ENCODE measurements at places on chromosomes 7 and 10.
A peak's percentile ranks its signal among the peaks of the same experiment; 100 is the strongest.

GRCh38 chr10:75827587-75828021 is 396.2 kb downstream of the LRMDA start:
- DNase-seq: no peak

DNA sequence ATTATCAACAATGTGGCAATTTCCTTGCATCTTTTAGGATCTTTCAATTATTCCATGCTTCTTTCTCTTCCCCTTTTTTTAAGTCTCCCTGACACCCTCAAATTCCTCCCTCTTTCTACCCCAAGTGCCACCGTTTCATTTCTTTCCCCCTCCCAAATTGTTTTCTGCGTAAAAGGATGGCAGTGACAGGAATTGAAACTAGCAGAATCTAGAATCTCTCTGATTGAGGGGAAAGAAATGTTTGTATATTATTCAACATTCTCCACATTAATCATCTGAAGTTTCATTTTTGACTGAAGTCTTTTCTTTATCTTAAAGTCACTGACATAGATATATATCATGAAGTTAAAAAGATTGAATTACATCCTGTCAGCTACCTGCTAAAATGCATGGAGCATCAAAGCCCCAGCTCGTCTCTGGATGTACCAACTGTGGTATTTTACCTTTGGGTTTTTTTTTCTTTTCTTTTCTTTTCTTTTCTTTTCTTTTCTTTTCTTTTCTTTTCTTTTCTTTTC is 633.5 kb downstream of the SORCS3 start:
- no peak for DNase-seq

DNA sequence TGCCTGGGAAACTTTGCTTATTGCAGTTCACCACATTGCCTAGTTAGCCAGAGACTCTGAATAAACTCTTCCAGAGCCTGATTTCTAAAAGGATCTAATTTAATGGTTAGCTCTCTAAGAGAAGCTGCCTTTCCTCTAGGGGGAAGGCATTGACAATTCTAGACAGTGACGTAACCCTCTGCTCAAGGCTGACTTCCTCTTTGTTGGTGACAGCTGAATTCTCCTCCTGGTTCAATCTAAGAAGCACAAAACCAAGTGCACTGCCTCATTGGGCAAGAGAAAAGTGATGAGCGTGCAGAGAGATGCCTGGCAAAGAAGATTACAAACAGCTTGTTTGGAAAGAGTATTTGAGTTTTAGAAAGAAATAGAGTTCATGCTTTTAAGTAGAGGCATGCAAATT is 102.7 kb downstream of the MACC1 start:
- peak; percentile 12 for DNase-seq

- DNase-seq: peak; percentile 29
Observed at GRCh38 chr10:48243487-48243886, 31.0 kb downstream of the FRMPD2 start.

DNA sequence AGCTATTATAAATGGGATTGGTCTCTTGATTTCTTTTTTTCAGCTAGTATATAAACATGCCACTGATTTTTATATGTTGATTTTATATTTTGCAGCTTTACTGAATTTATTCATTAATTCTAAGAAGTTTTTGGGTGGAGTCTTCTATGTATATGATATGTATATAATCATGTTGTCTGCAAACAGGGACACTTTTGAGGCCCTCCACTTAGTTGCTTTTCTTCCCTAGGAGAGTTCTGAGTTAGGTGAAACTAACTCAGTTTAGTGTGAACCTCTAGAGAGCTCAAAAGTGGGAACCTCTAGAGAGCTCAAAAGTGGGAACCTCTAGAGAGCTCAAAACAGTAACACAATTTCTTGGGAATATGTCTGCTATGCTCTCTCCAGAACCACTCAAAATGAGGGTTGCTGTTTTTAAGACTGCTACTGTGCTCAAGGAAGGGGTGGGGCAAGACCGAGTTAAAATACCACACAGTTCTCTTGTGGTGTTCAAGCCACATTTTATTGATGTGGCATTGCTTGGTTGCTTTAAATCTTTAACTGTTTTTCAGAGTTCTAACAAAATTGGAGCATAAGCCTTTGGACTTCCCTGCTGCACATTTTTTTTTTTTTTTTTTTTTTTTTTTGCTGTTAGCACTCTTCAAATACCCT is 13.2 kb downstream of the CCDC7 start:
- no peak for DNase-seq

DNA sequence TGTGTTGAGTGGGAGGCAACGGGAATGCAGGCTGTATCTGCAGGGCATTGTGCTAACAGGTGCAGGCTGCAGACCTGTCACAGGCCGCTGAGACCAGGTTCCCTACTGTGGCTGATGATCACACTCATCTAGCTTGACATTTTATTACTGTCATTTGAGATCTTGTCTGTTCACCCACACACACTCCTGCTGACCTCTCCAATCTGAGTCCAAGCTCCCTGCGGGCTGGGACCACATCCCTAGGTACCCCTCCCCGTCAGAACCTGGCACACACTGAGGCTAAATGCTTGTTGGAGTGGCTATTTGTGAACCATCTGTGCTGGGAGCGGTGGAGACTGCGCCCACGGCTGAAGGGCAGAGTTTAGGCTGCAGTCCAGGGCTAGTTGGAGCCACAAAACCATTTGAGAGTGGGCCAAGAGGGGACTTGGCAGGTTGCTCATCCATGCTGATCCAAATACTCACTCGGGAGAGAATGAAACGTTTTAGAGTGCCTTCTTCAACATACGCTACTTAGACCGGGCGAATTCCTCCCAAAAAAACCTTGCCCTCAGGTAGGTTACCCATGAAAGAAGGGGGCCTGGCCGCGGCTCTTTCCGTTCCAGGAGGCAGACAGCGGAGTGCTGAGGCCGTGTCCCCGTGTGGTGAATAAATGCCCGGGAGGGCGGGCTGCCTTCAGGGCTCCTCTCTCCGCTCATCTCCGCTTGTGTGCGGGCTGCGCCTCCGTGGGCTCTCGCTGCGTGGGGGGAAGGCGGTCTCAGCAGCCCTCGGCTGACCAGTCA is 164.4 kb downstream of the RGS10 start:
- DNase-seq: peak; percentile 91

- DNase-seq: no peak
Observed at GRCh38 chr10:50809596-50809995, 69.9 kb downstream of the ASAH2B start.

DNA sequence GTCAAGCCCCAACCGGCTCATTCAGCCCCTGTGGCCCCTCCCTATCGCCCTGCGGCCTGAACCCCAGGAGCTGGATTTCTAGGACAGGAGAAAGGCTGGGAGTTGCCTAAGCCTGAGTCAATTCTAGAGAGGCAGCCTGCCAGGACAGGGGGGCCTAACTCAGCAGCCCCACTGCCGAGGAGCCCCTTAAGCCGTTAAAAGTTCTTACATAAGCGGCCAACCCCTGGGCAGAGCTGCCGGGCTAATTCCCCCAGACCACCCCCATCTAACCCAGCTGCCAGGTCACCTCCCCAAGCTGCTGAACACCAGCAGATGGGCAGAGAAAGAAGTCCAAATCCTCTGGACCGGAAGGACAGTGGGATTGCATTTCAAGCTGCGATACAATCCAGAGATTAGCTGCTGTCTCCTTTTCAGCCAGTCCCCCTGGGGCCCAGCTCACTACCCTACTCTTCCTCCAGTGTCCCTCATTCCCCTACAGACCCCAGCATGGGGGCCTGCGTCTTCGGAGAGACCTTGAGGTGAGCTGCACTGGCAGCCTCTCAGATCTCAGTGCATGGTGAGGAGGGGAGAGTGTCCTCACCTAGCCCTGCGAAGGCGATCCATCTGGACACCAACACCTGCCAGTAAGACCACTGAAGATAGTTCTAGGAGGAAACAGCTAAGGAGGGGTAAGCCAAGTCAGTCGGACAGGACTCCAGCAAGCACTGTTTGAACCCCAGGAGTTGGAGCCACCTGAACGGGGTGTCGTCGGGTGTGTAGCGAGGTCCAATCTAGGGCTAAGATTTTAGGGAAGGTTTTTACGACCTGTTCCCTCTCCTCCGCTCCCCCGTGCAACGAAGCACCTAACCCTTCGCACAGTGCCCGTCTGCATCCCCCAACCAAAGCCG is 830 bp downstream of the IMPDH1 start:
- DNase-seq: peak; percentile 47

DNA sequence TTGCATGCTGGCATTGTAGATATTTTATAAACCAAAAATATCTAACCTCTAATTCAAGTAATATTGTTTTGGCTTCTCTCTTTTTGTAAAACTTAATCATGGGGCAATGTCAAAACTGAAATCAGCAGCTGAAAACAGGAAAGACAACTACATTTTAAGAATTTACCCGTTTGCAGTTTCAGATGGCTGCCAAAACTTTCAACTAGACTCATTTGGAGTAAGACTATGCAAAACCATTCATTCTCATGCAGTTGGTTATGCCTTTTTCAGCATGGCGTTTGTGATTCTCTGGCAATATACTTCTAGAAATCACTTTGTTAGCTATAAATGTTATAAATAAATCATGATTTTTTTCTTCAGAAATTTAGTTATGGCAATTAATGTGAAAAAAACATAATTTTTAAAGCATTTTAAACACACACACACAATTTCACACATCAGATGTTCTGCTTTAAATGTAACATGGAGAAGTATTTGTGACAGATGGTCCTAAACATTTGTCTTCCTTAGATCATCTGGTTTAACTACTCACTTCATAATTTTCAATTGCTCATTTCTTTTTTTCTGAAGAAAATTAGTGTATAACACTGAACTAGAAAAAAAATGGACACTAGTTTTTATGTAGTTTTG is 116.4 kb downstream of the ITGB8 start:
- DNase-seq: no peak

- DNase-seq: peak; percentile 30
Observed at GRCh38 chr7:124566583-124566982, 199.0 kb downstream of the GPR37 start.

DNA sequence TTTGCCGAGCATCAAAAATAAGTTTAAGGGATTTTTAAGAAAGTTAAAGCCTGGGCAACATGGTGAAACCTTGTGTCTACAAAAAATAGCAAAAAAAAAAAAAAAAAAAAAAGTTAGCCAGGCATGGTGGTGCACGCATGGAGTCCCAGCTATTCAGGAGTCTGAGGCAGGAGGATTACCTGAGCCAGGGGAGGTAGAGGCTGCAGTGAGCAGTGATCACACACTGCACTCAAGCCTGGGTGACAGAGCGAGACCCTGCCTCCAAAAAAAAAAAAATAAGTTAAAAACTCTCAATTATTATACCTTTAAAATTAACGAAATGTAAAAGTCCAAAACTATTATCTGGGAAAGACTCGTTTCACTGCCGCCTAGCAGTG is 35.0 kb upstream of the DAGLB start:
- DNase-seq: no peak

DNA sequence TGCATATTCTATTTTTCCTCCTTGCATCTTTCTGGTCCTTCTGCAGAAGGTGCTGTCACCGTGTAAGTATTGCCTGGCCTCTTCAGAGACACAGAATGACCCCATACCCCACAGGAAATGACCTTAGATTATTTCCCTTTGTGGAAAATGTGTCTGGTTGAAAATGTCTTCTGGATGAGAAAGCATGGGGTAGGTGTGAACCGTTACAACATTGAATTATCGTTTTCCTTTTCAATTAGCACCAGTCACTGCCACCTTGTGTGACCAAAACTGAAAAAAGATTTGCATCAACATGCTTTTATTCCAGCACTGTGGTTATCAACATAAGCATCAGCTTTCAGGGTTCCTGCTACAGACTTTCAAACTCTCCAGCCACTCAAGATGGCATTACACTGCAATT is 58.0 kb upstream of the CELF2 start:
- no peak for DNase-seq

- no peak for DNase-seq
Observed at GRCh38 chr7:1339611-1340010, 106.9 kb downstream of the UNCX start.

DNA sequence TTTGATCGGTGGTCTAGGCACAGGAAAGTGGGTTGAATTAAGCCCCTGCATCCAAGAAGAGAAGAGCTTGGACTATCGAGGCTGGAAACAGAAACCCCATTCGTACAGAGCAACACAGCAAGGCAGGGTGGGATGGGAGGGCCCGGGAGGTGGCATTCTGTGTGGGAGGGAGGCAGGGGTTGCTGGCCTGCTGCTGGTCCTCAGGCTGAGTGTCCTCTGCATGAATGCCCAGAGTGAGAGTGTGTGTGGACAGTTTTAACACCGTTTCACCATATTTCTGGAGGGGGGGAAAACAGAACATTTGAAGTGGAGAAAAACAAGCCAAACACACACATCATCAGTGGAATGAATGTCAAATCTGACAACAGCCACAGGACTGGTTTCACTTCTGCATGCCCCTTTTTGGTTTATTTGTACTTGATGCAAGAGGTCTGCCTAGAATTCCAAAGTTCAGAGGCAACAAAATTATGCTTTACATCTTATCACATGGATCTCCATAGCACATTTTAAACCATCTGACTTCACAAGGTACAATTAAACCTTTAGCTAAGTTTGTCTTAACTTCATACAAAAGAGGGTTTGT is 11.1 kb upstream of the ENO4 start:
- DNase-seq: peak; percentile 59

DNA sequence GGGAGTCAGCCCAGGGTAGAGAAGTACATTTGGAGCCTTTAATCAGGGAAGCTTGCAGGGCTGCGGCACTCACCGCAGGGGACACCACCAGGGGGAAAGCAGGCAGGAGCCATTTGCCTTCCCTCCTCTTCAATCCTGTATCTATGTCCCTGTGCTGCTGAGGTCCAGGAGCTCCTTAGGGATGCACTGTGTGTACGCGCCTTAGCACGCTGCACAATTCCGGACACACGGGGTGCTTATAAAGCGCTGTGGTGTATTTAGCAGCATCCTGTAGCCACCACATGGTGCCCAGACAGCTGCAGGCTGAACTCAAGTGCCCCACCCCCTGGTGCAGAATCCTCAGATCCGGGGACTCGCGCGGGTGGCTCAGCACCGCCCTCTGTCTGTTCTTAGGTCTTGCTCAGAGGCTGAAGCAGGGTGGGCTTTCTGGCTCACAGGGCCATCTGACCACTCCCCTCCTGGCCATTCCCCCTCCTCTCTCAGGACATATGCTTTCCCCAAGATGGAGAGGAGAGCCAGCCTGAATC is 421.4 kb downstream of the SDK1 start:
- peak; percentile 97 for DNase-seq

- DNase-seq: no peak
Observed at GRCh38 chr10:58424176-58424575, 39.0 kb downstream of the TFAM start.

DNA sequence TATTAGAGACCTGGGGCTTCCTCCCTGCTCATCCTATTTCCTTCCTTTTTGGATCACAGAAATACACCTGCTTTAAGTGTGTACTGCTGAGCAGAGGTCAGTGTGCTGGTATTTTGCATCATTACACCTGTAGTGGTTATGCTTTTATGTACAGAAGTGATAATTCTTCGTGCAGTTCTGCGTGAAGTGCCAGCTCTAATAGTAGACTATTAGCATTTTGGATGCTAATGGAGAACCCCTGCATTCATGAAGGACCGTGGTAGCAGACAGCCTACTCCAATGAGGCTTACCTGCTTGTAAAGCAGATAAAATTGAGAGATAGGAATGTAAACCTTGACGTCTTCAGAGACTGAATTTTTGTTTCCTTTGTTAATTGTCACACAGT is 114.3 kb downstream of the CDK14 start:
- no peak for DNase-seq

DNA sequence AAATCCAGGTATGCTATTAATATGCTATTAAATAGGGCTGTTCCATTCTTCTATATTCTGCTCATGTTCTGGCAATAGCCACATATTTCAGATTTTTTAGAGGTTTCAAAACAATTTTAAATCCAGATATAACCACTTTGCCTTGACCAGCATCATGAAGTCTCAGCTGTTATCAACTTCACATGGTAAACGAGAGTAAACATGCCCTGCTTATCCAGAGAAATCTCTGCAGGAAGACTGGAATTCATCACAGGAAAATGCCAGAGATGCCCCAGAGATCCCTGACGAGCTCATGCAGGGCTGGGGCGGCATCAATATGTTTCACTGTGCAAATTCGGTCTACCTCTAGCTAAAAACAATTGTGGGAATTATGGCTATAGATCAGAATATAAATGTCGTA is 126.5 kb downstream of the FANK1 start:
- no peak for DNase-seq
